ENCODE measurements at places on chromosomes 6 and 20.
A peak's percentile ranks its signal among the peaks of the same experiment; 100 is the strongest.

DNA sequence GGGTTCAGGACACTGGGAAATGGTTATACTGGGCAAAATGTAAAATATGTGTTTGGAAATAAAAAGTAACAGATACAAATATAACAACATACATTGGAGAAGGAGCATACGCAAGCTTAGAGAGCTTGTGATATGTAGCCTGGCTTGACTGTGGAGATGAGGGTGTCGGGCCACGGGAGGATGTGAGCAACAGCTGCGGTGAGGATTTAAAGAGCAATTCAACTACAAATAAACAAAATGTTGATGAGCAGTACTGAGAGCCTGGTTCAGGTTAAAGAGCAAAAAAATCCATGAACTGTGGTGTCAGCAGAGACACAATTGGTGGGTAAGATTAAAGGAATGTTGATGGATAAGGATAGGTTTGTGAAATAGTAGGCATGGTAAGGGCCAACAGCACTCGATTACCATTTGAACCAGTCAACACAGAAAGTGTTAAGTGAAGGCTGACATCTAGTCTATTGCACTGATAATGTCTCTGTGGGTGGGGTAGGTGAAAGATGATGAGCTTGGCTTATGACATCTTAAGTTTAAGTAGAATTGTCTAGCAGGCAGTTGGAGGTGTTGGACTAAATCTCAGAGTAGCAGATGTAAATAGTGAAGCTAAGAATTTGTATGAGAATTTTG, 723.2 kb downstream of the EPM2A start:
- DNase-seq: no peak

DNA sequence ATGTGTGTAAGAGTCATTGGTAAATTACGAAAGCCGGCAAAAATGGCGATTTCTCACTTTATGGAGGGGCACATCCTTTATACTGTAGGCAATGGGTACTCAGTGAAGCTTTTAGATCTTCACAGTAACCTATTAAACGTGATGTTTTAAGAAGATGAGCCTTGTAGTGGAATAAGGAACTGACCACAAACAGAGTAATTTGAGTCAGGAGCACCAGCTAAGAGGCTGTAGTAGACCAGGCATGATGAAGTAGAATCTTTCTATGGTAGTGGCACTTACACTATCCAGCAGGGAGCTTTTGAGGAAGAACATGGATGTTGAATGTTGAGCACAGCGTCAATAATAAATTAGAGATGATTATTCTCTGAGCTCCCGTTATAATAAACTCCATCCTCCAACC, 65.9 kb downstream of the HIVEP2 start:
- no peak for DNase-seq

- DNase-seq: peak; percentile 68
These were observed at the start of gene SLC23A2 for GRCh38 chr20:5001174-5002076. SLC23A2 (minus strand) TSS chr20:5001510; CDS start chr20:4932562, 68,948 bp downstream.

DNA sequence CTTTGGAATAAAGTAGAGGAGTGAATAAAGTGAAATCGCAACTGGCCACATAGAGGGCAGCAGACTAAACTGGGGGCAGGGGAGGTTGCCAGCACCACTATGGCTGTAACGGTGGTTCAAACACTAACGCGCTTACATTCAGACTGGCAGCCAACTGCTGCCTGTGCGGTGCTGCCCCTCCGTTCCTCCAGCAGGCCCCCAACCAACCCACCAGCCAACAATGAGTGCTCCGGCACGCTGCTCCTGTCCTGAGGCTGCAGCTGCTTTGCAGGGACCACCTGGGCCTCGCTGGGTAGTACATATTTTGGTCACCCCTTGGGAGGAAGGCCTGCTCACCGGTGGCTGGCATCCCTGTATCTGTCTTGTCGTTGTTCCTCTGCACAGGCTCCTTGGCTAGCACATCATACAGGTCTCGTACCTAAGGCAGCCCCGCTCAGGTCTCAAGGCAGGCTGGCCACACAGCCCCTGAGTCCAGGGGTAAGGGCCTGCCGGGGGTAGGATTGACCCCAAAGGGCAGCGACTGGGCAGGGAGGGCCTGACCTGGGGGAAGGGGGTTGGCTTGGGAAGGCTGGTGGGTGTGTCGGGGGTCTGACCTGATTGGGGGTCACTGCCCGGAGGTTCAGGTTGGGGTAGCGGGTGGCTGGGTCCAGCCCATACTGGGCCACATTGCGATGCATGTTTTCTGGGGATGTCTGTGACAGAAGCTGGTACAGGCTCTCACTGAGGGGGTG, 6.3 kb downstream of the MICAL1 start:
- DNase-seq: no peak

DNA sequence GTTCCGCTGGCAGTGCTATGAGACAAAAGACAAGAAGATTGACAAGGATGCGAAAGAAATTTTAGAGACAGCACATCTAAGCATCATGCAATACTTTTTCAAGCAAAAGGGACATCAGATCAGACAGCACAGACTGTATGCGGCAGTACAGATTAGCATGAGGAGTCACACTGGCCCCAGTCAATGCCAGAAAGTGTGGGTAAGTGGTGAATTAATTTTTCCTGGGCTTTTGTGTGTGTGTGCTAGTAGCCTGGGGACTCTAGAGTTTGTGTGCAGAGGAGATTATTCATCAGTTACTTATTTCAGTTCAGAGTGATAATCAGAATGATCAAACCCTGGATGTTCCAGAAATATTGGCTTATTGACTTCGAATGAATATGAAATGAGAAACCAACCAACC, 47.2 kb downstream of the LAMA4 start:
- DNase-seq: no peak

- DNase-seq: no peak
These were observed 102.8 kb upstream of the TFAP2D start for GRCh38 chr6:50610562-50610961.

DNA sequence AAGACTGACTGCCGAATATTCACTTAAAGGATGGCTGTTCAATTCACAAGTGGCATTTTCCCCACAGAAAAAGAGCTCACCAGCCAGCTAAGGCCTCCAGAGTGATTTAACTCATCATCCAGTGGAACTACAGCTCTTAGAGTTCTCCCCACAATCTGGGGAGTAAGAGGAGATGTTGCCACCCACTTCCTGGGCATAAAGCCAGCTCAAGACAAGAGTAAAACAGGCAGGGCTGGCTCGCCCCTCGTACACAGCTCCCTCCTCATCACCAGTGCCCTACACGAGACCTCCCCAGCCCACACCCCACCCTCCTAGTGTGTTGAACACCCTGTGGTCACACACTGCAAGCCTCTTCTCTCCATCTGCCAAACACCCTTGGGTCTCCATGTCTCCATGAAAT, 47.2 kb upstream of the IPCEF1 start:
- DNase-seq: no peak

DNA sequence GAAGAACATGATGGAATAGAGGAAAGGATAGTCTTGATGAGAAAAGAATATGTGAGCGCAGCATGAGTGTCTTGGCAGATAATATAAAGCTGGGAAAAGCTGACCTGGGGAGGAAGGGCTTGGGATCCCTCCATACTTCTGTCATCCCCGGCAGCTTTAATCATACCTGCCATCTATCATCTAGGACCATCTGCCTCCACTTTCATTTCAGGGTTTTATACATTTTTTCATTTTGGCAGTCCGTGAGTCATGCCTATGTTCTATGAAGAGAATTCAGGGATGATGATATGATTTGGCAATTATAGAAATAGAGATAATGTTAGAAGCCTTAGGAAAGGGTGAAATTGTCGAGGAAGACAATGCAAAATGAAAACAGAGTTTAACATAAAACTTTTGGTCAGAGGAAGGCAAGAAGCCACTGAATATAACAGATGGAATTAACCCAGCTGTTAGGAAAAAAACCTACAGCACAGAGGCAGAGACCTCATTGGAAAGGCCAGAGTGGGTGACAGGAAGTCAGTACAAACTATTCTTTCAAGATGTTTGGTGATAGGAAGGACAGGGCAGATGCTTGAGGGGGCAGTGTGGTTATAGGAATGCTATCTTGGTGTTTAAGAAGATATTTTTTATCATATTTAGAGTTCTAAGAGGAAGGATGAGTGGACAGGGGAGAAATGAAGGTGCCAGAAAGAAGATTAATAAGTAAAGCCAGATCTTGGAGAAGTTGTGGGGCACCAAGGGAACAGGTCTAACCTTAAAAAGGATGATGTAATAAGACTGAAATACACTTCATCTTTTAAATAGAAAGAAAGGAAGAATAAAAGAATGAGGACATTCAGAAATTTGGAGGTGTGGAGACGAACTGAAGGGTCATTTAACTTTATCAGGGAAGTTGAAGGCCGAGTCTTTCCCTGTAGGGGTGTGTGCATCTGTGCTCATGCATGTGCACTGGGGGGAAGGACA, 37.8 kb downstream of the MARCKS start:
- DNase-seq: no peak

GRCh38 chr20:10523443-10523842, 88.3 kb downstream of the SLX4IP start:
- no peak for DNase-seq

DNA sequence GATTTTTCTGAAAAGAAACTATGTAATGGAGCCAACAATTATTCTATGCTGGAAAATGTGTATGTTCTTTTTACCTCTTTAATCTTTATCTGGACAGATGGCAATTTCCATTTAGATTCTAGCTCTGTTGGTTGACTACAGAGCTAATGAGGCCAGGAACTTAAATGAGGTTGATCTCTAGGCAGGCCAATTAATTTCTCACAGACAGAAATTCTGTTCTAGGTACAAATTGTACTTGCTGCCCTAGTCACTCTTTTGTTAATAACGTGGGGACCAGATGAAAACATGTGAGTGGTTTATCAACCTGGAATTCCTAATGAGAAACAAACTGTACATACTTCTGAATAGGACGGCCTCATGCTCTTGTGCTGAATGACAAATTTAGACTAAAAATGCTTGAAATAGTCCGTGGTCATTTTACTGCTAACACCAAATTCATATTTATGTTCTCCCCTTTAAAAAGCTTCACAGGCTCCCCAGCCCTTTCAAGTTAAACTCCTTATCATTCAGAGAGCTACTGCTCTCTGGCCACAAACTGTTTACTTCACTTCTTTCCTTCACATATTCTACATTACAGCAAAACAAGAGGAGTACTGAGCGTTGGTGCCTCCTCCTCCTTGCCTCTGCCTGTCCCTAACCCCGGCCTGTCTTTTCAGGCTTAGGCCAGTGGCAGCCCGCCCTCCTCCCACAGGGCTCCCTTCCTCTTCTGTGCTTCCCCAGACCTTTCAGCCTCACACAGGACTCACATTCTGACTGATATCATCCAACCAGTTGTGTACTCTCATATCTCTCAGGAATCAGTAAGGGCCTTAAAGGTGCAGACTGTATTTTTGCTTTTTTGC, 41.4 kb downstream of the DTNBP1 start:
- peak; percentile 8 for DNase-seq

DNA sequence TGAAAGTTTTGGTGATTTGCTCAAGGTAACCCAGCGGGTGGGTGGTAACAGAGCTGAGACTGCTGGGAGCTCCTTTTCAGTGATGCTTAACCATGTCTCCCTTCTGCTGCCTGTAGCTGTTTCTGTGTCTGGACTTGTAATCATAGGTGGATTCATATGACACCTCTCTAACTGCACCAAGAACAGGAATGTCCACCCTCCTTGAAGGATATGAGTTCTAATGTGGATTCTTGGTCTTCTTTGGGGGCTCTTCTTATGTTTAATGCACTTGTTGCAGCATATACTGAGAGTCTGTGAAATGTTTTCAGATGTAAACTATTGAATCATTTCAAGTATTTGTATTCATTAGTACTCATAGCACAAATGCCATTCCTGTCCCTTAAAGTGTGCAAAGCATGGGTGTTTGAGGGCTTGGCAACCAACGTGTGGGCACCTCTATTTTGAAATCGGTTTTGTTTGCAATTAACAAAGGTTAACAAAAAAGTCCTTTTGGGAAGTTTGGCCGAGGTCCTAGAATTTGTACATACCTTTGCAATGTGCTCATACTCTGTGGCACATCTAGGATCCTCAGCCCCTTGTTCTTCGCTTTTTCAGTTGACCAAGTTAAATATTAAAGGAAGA, 138.0 kb downstream of the SOX4 start:
- DNase-seq: no peak

GRCh38 chr20:4371623-4372251, 350.0 kb upstream of the PRND start:
- no peak for DNase-seq

- DNase-seq: no peak
These were observed 6.3 kb downstream of the SDCBP2 start for GRCh38 chr20:1322511-1323245.

DNA sequence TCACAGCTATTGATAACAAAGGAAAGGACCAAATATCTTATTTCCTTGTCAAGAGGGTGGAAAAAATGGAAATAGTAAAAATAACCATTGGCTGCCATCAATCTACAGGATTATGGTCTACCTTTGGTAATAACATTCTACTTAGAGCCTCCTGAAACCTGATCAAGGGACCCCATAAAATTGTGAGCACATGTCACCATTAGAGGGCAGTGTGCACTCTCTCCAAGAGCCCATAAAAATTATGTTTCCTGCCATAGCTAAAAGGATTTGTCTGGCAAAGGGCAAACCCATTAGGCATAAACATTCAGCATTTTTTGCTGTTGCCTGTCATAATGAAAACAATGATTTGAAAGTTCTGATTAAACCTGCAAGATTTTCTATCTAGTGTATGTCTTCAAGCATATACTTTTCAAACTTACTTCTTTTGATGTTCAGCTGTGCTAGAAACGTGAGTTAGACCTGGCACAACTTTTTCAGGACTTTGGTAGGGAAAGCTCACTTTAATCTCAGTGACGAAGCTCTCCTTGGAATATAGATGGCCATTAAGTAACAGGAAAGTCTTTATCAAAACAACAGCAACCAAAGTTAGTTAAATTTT, 120.7 kb upstream of the ZFP64 start:
- DNase-seq: no peak

GRCh38 chr6:168603234-168603633, 162.2 kb downstream of the SMOC2 start:
- DNase-seq: no peak

- no peak for DNase-seq
These were observed 68.9 kb downstream of the ZNF217 start for GRCh38 chr20:53524589-53525312.

DNA sequence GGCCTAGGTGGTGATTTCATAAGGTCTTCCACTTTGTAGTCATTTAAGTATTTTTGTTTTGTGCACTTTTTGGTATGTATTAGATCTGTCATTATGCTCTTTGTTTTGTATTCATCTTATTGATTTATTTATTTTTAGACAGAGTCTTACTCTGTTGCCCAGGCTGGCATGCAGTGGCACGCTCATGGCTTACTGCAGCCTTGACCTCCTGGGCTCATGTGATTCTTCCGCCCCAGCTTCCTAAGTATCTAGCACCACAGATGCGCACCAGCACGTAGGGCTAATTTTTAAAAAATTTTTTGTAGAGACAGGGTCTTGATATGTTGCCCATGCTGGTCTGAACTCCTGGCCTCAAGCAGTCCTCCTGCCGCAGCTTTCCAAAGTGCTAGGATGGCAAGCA, 30.6 kb downstream of the TPX2 start:
- DNase-seq: no peak

DNA sequence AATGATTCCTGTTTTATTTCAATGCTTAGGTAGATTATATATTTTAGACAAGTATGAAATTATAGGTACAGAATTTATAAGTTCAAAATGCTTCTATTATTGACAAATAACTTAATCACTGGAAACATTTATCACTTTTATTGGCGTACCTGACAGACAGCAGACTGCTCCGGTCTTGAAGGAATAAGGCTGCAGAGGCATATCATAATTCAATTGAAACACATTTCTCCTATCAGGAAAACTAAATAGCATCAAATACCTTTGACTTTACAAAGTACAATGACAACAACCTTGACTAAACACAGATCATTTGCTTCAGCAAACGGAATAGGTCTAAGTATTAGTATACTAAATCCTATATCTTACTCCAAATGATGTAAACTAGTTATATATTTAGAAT, 91.3 kb downstream of the GRIK2 start:
- DNase-seq: no peak

- DNase-seq: no peak
These were observed 81.8 kb upstream of the SPACA1 start for GRCh38 chr6:87965806-87966205.

All from GM12892 (cell line).